Large intestine (tissue), 12 donors: ENCODE measurements at places on chromosomes 16 and 17. TPM values are rescaled to one million over a fixed set of nuclear protein-coding genes. Genes with fewer than 3 reads are reported as not detected.

Gene PIRT
- 6.5 TPM for polyA plus RNA-seq

Gene ARHGDIG
- 4.5 TPM for polyA plus RNA-seq

Gene AXIN2
- 12.4 TPM for polyA plus RNA-seq

Gene USP43
- 4.7 TPM for polyA plus RNA-seq

Gene UBE2O
- polyA plus RNA-seq = 21.0 TPM

Gene CHST5
- 35.6 TPM for polyA plus RNA-seq
